ENCODE measurements at places on chromosomes 13 and 19.

DNA sequence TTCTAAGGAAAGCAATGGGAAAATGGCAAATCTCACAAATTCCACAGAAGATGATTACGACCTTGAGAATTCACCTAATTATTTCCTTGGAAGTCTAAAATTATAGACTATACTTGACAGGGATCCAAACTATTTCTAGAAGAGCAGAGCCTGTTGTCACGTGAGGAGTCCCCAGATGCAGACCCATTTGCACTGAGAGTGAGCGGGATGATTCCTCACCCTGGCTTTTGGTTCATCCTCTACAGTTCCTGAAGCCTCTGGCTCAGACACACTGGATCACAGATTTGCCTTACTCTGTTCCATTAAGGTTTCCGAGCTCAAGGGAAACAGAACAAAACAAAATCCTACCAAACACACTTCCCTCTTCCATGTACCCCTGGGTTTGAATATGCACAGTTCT, 23.0 kb upstream of the CYSLTR2 start:
- no peak for DNase-seq

DNA sequence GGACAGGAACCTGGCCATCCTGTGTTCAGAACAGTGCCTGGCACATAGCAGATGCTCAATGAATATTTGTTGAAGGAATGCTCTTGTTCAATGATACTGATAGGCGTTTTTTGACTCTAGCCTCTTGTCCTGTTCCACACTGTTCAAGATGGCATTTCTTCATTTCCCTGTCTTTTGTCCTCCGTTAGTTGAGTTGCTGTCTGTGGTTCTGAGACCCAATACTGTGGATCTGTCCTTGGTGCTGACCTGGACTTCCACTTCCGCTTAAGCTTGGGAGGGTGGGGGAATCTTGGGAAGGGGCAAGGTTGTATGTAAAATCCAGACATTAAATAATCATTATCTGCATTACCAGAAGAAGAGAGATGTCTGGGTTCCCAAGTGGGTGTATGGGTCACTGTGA, 8.3 kb upstream of the KCNN4 start:
- DNase-seq, result no peak

- DNase-seq, result no peak
These were observed 1128.9 kb downstream of the EFNB2 start for GRCh38 chr13:105406551-105406950.

DNA sequence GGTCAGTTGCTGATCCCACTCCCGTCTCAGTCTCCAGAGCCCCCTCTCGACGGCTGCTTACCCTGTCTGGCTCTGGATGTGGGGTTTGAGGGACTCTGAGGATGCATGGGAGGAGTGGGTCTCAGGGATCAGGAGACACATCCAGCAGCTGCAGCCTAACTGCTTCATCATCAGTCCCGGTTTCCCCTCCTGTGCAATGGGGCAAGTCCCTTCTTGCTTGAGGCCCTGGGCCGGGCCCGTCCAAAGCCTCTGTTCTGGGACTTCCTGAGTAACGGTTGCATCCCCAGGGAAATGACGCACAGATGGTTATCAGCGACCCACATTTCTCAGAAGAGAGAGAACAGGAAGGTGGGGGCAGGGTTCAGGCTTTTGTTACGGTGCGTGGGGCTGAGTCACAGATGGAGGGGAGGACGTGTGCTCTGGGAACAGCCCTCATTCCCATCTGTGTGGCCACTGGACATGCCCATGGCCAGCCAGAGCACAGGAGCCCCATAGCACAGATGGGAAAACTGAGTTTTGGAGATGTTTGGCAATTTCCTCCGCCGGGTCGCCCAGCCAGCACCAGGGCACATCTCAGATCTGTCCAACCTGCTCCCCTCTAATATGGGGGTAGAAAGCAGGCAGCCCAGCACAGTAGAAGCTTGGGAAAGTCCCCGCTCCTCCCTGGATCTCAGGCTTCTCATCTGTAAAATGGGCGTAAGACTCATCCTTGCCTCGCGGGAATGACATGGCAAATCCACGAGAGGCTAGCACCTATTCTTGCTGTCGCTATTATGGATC, 19.3 kb downstream of the GNA15 start:
- peak; percentile 98 for DNase-seq

GRCh38 chr19:21765151-21765550, 2.2 kb downstream of the ZNF100 start:
- DNase-seq, result no peak

Measured in RWPE1 (cell line).